HT1080 (cell line): ENCODE measurements at places on chromosomes 5 and 9. TPM values are rescaled to one million over a fixed set of nuclear protein-coding genes. Genes with fewer than 3 reads are reported as not detected.

C5orf63 gene
- total RNA-seq, result 0.37 and 1.9 TPM in 2 replicates

DNA sequence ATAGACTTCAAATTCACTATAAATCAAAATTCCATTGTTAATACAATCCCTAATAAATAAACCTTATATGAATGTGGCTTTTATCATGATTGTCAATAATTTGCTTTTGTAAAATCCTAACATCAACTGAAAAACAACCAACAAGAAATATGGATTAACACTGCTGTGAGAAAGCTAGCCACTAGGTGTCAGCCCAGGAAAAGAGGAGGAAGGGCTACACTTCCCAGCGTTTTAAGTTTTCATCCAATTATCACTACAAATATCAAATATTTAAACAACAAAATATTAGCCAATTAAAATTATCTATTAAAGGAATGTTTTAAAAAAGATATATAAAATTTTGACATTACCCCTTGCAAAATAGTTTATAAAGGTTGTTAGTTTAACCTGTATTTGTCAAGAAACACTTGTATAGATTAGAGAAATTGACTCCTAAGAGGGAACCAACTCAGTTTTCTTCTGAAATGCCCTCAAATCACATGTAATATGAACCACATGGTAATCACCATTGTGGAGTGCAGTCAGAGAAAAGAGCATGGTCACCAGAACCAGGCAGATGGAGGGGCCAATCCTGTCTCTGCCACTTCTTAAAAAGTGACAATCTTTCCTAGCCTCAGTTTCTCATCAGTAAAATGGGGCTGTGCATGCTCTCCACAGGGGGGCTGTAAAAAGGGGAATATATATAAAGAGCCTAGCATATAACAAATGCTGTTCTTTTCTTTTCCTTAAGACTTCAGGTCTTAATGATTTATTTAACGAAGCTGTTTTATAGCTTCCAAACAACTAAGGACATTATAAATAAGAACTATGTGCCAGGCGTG is 188.2 kb downstream of the CRB2 start:
- DNase-seq, result peak; percentile 24

- peak; percentile 73 for DNase-seq
Measured at GRCh38 chr9:131402073-131402472, 8.2 kb downstream of the PRRC2B start.

DNA sequence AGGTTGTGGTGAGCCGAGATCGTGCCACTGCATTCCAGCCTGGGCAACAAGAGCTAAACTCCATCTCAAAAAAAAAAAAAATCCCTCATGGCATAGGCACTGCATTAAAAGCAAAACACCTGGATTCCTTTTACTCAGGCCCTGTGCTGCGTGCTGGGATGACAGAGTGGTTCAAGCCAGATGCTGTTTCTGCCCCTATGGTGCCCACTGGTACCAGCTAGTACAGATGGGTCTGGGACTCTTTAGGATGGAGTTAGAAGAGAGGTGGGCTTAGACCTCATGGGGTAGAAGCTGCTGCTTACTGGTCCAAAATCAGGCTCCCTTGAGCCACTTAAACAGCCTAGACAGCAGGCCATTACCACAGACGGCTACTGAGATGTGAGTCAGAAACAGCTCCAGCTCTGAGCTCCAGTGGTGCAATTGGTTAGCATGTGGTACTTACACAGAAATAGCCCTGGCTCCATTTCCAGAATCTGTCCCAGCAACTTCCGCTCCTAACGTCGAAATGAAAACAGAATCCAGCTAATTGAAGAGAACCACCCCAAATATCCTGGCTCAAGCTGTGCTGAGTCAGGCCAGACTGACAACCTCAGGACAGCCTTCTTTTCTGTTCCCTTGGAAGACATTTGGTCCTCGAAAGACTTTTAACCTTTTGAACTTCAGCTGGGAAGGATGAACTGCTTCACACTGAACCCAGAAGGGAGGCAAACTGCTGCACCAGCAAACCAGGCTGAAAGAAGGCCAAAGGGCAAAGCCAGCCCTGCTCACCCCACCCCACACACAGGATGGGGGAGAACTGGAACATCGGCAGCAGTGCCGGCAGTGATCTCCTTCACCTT is 15.5 kb downstream of the C5orf15 start:
- DNase-seq, result peak; percentile 87

GRCh38 chr5:72452515-72453245 is 54.5 kb downstream of the ZNF366 start:
- peak; percentile 86 for DNase-seq

- DNase-seq, result no peak
Measured at GRCh38 chr5:122473138-122473843, 161.3 kb downstream of the SNCAIP start.

DNA sequence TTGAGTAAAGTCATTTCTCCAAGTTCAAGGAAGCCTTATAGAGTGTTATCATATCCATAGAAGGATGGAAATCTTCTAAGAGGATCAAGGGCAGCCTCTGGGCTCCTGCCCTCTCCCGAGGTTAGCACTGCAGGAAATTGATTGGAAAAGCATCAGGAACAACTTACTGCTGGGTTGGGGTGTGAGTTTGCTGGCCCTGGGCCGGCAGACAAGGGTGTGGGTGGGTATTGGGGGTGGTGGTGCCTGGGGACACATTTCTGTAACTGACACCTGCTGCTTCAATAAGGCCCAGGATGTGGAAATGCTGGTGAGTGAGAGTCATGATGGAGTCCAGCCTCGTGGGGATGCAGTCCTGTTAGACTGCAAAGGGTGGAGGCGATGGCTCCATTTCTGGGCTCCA is 5.5 kb downstream of the CSF2 start:
- no peak for DNase-seq

DNA sequence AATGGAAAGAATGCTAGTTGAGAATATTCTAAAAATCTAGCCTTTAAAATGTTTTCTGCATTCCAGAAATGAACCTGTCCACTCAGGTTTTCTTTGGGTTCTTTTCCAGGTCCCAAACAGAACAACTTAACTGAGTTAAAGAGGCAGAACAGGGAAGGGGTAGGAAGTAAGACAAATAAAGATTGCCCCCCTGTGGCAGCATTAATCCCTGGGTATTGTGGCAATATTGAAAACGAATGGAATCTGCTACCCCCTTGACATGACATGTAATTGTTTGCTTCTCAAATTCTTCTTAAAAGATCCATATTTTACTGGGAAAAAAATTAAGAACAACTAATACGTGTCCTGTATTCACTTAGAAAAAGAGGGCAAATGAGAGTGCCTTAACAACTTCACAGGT is 9.3 kb upstream of the RBM22 start:
- DNase-seq, result peak; percentile 24

- DNase-seq, result no peak
Measured at GRCh38 chr5:59276917-59277372, 616.6 kb downstream of the PDE4D start.

DNA sequence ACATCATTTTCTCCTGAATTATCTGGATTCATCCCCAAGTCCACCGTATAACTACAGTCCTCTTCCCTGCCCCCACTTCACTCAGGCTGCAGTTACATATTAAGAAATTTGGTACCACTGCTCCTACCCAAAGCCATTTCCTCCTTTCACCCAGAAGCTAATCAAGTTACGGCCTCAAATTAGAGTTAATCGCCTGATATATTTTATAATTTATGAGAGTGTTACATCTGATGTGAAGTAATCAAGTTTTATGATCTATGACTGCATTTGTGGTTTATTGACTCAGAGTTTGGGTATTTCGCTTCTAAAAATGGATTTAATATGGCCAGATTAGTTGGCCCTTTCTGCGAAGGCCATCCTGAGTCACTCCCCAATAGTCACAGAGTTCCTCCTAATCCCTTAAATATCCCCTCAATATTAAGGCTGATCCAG is 223.6 kb upstream of the KIF2A start:
- DNase-seq, result peak; percentile 77
